Cerebellar nuclear complex (tissue), 1 donor: ENCODE measurements at places on chromosomes 1 and 21.

- no peak for DNase-seq
Observed at GRCh38 chr21:39251326-39251725, 62.1 kb downstream of the BRWD1 start.

DNA sequence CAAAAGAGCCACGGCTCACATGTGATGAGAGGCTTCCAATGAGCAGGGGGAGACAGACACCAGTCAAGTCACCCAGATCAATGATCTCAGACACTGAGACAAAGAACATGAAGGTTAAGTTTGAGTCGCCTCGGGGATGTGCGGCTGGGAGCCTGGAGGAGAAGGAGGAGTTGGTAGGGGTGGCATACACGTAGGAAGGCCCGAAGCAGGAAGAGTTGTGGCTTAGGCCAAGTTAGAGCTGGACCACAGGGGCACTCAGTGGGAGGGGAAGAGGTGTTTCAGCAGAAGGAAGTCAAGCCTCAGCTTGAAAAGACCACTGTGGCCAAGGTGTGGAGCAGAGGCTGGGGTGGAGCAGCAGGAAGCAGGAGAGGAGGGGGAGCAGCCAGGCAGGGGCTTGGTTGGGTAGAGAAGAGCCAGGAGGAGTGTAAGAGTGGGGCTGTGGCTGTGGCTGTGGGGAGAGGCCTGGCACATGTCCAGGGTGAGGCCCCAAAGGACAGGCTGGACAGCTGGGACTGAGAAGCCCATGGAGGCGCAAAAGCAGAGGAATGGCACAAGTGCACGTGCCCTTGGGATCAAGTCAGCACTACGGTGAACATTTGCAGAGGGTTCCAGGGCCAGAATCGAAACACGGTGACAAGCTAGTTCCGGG, 27.6 kb downstream of the CTNNBIP1 start:
- DNase-seq, result no peak

- DNase-seq, result no peak
Observed at GRCh38 chr1:3744646-3745045, 7.6 kb upstream of the CCDC27 start.

- DNase-seq, result no peak
Observed at GRCh38 chr1:62180639-62181038, 14.0 kb upstream of the L1TD1 start.

- no peak for DNase-seq
Observed at GRCh38 chr1:39266269-39266668, 61.8 kb downstream of the MACF1 start.

GRCh38 chr1:224781800-224782199, 147.7 kb upstream of the DNAH14 start:
- no peak for DNase-seq

DNA sequence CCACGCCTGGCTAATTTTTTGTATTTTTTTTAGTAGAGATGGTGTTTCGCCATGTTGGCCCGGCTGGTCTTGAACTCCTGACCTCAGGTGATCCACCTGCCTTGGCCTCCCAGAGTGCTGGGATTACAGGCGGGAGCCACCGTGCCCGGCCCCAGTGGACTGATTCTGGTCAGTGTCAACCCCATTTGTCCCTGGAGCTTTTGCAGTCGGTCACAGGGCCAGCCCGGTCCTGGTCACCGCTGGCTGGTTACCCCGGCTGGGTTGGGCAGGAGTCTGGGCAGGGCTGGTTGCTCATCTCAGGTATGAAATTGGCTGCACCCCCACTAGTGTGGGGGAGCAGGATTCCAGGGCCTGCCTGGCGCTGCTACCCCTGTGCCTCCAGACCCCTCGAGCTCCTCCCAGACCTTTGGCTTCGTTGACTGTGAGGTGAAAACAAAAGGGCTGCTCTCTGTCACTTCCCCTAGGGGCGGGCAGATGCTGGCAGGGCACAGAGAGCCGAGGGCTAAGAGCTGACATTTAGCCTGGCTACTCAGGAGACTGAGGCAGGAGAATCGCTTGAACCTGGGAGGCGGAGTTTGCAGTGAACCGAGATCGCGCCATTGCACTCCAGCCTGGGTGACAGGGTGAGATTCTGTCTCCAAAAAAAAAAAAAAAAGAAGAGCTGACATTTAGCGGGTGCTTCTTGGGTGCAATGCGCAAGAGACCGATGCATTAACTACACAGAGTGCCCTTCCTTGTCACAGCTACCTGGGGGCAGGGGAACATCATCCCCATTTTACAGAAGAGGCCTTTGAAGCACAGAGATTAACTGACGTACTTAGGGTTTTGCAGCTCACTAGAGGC, 10.6 kb downstream of the TNFRSF1B start:
- DNase-seq, result no peak

GRCh38 chr1:89298461-89298860, 25.8 kb upstream of the GBP5 start:
- no peak for DNase-seq

- DNase-seq, result no peak
Observed at GRCh38 chr1:119987686-119988085, 81.8 kb downstream of the NOTCH2 start.

- no peak for DNase-seq
Observed at GRCh38 chr1:68229650-68230483, 2.5 kb downstream of the WLS start.
